ENCODE measurements at places on chromosomes 11 and 22.

GRCh38 chr22:18075720-18076497 is 1.9 kb upstream of the PEX26 start:
- peaks cover 14% of the 10 kb centered on the region for H3K36me3 ChIP-seq
- peak overlapping the region; percentile 53 for H3K27ac ChIP-seq
- no peaks in the 10 kb centered on the region for H3K27me3 ChIP-seq

- no peaks in the 10 kb centered on the region for H3K36me3 ChIP-seq
- peak overlapping the region; percentile 18 for H3K27ac ChIP-seq
- DNase-seq: no peak
- peaks cover 24% of the 10 kb centered on the region for H3K4me1 ChIP-seq
- H3K27me3 ChIP-seq: peaks cover 33% of the 10 kb centered on the region
These were observed 644 bp downstream of the YPEL4 start for GRCh38 chr11:57648801-57649735.

GRCh38 chr22:50610581-50610980 is 10.0 kb downstream of the MAPK8IP2 start:
- no peak overlapping the region for H3K4me3 ChIP-seq
- H3K36me3 ChIP-seq: no peaks in the 10 kb centered on the region
- DNase-seq: no peak
- H3K27me3 ChIP-seq: no peaks in the 10 kb centered on the region
- no peaks in the 10 kb centered on the region for H3K4me1 ChIP-seq

DNA sequence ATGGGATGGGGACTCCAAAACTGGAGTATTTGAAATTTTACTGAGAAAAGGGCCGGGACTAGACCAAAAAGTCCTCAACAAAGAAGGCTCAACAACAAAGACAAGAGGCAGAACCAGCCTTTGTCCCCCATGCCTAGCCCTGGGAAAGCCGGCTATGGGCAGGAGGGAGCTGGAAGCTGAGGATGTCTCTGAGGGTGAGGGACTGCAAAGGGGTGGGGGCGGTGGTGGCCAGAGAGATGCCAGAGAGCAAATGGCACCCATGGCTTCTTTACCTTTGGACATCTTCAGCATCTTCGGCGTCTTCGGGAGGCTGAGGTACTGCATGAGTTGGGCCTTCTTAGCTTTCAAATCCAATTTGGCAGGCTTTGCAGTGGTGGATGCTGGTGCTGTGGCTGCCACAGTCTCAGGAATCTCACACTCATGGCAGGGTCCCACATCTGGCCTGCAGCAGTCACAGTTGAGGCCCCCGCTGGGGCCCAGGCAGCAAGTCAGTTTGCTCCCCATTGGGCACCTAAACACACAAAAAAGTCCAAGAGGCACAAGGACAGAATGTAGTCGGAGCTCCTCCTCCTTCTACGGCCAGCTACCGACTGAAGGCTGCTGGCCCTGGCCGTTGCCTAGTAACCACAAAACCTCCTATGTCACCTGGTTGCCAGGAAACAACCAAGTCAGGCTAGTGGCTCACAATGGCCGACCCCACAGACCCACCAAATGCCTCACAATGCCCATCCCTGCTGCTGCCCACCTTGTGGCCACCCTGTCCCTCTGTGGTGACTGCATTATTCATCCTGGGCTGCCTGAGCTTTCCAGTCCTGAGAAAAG is at the start of gene C22orf42:
TSS of gene C22orf42 (minus strand) at position 592 of the 822 bp plus-strand sequence. CDS start at position 504, 88 bp downstream.
- no peaks in the 10 kb centered on the region for H3K36me3 ChIP-seq
- H3K4me3 ChIP-seq: no peak within 1 kb of the TSS
- no peak for DNase-seq
- H3K27me3 ChIP-seq: peaks cover 5% of the 10 kb centered on the region
- H3K27ac ChIP-seq: no peak within 1 kb of the TSS
- H3K4me1 ChIP-seq: no peaks in the 10 kb centered on the region
